ENCODE measurements at places on chromosomes 12 and 14.
A peak's percentile ranks its signal among the peaks of the same experiment; 100 is the strongest.

- DNase-seq, result no peak
These were observed 509.9 kb downstream of the DIO2 start for GRCh38 chr14:79701371-79701770.

DNA sequence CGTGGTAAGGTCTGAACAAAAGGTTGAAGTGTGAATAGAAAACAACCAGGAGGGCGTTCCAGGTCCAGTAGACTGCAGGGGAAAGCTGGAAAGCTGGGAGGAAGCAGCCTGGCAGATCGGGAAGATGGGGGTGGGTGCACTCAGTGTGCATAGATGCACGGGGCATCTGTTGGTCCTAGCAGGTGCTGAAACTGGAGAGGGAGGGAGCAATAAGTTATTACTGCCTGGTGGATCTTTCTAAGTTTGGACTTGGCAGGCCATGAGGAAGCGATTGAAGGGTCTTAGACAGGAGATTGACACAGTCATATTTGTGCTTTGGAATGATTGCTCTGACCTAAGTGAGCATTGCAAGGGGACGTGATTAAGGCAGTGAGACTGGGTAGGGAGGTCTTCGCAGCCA, 194.4 kb downstream of the EFCAB11 start:
- no peak for DNase-seq

- DNase-seq, result no peak
These were observed 18.3 kb downstream of the KCTD10 start for GRCh38 chr12:109458771-109459208.

- DNase-seq, result peak; percentile 13
These were observed 15.7 kb upstream of the SLC6A12 start for GRCh38 chr12:229441-230191.

DNA sequence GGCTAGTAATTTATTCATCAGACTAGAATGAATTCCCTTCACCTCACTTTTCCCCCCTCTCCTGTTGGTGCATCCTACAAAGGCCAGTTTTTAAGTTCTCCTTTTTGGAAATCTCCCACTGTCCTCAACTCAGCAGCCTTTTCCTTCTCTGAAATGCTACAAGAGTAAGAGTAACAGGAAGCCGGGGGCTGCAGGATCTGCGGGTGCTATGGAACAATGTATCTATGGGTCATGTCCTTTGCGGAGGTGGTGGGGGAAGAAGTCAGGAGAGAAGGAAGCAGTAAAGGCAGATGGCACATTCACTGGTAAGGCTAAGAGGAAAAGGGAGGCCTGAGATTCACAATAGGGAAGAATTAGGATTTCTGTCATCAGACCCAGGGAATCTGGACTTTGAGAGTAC, 22.2 kb upstream of the TESC start:
- DNase-seq, result no peak

- no peak for DNase-seq
These were observed 27.1 kb downstream of the AACS start for GRCh38 chr12:125092108-125092871.

DNA sequence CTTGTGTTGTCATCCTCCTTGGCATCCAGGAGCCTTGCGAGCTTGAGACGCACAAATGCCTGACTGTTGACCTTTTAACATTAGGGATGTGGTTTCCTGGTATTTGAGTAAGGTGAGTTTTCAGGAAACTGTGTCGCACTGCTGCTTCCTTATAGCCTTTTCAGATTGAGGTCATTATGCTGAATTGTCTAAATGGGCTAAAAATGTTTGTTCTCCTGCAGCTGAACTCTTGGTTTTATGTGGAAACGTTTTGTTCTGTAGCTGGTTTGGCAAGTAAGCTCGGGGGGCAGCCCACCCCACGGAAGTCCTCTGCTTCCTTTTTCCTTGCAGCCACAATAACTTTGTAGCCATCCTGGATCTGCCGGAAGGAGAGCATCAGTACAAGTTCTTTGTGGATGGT, 5.7 kb downstream of the PRKAB1 start:
- no peak for DNase-seq

GRCh38 chr14:49050822-49051221, 535.4 kb downstream of the RPS29 start:
- no peak for DNase-seq

DNA sequence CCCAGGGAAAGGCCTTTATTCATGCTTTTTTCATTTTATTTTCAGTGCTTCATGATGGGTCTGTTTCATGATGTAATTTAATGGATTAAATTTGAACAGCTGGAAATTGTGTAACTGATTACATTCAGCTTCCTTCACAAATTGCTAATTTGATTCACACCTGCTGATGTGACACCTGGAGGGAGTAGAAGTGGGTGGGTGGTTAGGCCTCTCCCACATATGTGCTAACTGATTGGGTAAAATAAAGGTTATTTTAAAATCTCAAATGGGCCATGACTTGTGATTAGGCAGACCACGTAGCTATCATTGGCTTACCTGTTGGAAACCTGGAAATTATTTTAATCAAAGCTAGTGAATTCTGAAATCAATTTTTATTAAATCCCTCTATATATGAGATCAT, 142.1 kb downstream of the GXYLT1 start:
- DNase-seq, result no peak

- DNase-seq, result no peak
These were observed 52.4 kb downstream of the VCPKMT start for GRCh38 chr14:50063876-50064420.

GRCh38 chr12:115320967-115321366, 637.0 kb upstream of the TBX3 start:
- no peak for DNase-seq

DNA sequence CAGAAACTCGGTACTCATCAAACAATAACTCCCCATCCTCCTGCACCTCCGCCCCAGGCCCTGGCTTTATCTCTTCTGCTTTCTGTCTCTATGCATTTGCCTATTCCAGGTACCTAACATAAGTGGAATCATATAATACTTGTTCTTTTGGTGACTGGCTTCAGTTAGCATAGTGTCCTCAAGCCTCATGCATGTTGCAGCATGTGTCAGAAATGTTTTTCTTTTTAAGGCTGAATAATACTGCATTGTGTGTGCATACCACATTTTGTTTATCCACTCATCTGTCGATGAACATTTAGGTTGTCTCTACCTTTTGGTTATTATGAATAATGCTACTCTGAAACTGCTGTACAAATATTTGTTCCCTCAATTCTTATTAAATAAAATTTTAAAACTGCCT, 117.1 kb downstream of the KICS2 start:
- no peak for DNase-seq

DNA sequence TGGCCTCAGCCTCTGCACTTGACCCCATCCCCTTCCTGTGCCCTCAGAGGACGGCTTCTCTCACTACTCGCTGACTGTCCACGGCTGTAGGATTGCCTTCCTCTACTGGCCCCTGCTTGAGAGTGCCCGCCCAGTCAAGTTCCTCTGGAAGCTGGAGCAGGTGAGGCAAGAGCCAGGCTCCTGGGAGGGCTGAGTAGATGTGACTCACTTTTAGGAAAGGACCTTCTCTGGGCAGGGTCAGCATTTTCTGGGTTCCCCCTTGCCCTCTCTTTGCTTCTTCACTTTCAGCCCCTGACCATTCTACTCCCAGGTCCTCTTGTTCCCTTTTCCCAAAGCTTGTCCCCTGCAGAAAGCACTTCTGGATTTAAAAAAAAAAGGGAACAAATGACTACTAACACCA, 7.7 kb downstream of the CLSTN3 start:
- no peak for DNase-seq

DNA sequence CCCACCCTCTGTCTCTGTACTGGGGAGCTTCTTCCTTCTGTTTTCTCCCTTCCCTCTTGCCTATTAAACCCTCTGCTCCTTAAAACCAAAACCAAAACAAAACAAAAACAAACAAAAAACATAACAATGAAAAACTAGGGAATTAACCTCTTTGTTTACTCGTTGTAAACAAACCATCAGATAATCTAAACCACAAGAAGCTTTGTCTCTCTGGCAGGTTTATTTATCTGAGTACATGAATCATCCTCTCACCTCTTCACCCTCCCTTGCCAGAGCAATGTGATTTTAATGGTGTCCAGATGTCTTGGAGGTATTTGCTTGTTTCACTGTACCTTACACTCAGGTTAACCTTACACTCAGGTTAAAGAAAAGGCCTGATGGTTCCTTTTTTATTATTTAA, 66.1 kb downstream of the DYRK2 start:
- DNase-seq, result no peak

DNA sequence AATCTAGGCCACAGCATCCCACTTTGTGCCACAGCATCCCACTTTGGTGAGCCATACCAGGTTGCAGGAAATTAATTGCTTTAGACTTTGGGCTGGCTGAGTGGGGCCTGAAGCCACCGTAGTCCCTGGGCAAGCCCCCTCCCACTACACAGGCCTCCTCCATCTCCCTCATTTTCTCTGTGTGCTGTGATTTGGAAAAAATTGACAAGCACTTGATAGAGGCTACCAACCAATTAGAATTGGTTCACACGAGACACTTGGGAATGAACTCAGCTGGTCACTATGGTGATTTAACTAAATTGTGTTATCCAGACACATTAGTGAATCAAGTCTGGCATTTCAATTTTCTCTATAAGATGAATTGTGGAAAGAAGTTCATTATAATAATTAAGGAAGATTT, 481.1 kb downstream of the DIO2 start:
- DNase-seq, result no peak

DNA sequence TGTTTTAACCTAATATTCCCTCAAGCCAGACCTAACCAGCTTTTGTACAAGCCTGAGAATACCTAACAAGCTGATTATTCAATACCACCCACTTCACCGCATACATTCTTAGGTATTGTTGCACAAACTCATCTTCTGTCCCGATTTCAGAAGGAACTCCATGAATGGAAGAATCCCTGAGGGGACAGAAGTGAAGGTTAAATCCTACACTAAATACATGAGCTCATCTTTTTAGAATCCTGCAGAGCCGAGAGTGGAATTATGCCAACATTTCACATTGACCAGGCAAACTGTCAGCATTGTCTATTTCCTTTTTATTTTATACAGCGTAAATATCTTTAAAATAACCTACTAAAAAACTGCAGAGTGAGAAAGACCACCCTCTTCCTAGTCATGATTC, 140.7 kb upstream of the PRICKLE1 start:
- DNase-seq, result no peak

GRCh38 chr12:58995666-58996363, 75.5 kb upstream of the LRIG3 start:
- no peak for DNase-seq

Measured in activated effector memory CD4-positive, alpha-beta T cell treated with anti-CD3 and anti-CD28 coated beads, Interleukin-2, amount 50 U/mL, for 16 hours (primary cell).